ENCODE measurements at places on chromosomes 3 and 15.
A peak's percentile ranks its signal among the peaks of the same experiment; 100 is the strongest.

DNA sequence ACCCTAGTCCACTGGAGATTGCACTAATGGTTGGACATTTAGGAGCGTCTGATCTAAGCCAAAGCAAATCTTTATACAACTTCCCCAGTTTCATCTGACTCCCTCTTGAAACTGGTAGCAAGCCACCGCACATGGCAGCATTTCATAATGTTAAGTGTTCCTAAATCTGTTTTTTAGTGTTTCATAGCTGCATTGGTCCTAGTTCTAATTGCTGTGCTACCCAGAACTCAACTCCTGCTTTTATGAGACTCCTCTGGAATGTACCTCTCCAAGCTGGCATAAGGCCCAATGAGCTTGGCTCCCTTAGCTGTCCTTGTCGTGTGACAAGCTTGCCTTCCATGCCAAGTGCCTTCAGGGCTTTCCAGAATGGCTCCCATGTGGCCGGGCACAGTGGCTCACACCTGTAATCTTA lies 65.3 kb upstream of the FLNB start:
- no peak for DNase-seq

- DNase-seq = no peak
Observed at GRCh38 chr3:141465221-141465620, 21.6 kb upstream of the RASA2 start.

DNA sequence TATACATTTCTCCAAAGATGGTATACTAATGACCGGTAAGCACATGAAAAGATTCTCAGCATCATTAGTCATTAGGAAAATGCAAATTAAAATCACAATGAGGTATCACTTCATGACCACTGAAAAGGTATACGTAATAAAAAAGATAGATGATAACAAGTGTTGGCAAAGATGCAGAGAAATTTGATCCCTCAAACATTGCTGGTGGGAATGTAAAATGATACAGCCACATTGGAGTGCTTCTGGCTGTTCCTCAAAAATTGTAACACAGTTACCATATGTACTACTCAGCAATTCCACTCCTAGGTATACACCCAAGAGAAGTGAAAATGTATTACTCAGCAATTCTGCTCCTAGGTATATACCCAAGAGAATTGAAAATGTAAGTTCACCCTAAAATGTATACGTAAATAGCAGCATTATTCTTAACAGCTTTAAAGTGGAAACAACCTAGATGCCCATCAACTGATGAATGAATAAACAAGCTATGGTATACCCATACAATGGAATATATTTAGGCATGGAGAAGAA lies 25.0 kb upstream of the KY start:
- DNase-seq = no peak

- no peak for DNase-seq
Observed at GRCh38 chr3:170128977-170129431, 52.5 kb downstream of the PHC3 start.

GRCh38 chr3:42031808-42032480 lies 59.2 kb upstream of the TRAK1 start:
- no peak for DNase-seq

GRCh38 chr3:181725131-181725731 lies 13.5 kb downstream of the SOX2 start:
- DNase-seq = no peak

- DNase-seq = peak; percentile 86
Observed at GRCh38 chr3:146125951-146126350, 35.0 kb downstream of the PLOD2 start.

- DNase-seq = no peak
Observed at GRCh38 chr3:84980011-84980410, 21.2 kb downstream of the CADM2 start.

- peak; percentile 37 for DNase-seq
Observed at GRCh38 chr3:168051531-168052471, 43.9 kb downstream of the GOLIM4 start.

- no peak for DNase-seq
Observed at GRCh38 chr15:36579792-36580431, 486 bp downstream of the CDIN1 start.

- DNase-seq = no peak
Observed at GRCh38 chr3:141659821-141660613, 78.1 kb upstream of the RNF7 start.
